ENCODE measurements at places on chromosomes 13 and 19.

- no peak for DNase-seq
Observed at GRCh38 chr13:88263808-88264207, 592.6 kb downstream of the SLITRK5 start.

DNA sequence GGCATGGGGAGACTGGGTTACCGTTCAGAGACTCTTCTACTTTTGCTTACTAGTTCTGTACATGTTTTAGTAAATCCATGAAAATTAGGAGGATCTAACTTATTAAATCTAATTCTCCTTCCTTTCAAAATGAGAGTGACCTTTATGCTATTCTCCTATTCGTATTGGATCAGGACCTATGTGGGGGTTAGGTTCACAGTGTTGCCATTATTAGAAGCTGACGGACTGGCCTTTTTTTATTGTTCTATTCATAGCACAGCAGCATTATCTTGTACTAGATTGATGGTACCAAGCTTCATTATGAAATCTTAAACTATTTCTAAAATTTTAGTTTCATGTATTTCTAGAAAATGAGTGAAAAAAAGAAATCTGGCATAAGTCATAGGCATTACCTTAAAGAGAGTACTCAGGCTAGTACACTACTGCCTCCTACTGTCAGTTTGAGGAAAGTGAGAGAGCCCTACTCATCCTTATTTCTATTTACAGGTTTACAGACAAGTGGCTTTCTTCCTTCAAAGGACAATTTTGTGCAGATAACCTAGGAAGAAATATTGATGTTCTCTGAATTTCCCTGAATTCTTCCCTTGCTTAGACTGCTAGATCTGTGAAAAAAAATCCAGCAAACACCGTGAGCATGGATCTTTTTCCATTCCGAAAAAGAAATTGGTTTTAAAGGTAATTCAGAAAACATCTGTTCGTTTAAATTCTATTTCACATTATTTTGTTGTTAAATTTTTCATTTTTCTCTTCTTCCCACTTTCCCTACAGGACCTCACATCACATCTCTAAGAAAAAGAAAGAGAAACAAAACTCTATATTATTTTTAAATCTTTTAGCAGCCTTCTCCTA lies 485.5 kb downstream of the DIAPH3 start:
- peak; percentile 22 for DNase-seq

GRCh38 chr19:15631817-15632216 lies 8.9 kb upstream of the CYP4F3 start:
- peak; percentile 43 for DNase-seq

DNA sequence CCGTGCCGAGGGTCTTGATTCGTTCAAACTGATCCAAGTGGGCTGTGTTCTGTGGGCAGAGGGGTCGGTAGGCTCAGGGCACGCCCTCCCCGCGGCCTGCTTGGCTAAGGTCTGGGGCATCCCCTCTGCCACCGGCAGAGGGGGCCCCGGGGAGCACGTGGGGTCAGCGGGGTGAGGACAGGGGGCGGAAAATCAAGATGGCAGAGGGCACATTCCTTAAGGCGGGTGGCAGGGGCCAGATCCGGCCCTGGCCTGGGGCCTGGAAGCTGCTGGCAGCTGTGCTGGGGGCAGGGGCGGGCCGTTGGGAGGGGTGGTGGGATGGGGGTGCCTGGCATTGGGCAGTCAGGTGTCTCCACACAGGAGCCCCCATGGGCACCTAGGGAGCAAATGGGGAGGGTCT lies 10.7 kb downstream of the PRKACA start:
- DNase-seq: no peak

DNA sequence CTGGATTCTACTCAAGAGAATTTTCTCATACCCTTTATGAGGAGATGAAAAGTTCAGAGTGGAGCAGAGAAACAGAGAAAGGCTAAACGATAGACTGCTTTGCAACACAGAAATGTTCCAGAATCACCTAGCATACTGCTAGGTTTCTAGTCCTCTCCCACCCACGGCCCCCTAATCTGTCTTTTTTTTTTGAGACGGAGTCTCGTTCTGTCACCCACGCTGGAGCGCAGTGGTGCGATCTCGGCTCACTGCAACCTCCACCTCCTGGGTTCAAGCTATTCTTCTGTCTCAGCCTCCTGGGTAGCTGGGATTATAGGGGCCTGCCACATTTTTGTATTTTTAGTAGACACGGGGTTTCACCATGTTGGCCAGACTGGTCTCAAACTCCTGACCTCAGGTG lies 4.8 kb downstream of the SUGP2 start:
- no peak for DNase-seq

GRCh38 chr13:33183431-33184111 lies 102.0 kb downstream of the STARD13 start:
- no peak for DNase-seq

DNA sequence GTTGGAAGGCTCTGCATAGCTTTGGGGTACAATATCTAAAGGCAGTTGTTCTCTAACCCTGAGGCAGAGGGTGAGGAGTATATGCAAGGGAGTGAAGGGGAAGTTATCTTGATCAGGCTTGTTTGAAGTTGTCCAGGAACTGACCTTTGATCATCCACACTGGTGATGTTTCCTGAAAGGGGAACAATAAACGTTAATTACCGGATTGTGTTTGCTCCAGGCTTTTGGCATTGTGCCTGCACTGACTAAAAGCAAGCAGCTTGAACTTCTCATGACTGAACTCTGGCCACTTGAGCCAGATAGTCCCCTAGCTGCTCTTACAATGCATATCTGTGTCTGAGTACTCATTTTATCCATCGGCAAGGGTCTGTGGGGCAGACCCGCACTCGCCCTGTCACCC lies 27.0 kb upstream of the ZNF726 start:
- no peak for DNase-seq

GRCh38 chr19:42397263-42398166 lies 7.4 kb upstream of the CNFN start:
- no peak for DNase-seq

DNA sequence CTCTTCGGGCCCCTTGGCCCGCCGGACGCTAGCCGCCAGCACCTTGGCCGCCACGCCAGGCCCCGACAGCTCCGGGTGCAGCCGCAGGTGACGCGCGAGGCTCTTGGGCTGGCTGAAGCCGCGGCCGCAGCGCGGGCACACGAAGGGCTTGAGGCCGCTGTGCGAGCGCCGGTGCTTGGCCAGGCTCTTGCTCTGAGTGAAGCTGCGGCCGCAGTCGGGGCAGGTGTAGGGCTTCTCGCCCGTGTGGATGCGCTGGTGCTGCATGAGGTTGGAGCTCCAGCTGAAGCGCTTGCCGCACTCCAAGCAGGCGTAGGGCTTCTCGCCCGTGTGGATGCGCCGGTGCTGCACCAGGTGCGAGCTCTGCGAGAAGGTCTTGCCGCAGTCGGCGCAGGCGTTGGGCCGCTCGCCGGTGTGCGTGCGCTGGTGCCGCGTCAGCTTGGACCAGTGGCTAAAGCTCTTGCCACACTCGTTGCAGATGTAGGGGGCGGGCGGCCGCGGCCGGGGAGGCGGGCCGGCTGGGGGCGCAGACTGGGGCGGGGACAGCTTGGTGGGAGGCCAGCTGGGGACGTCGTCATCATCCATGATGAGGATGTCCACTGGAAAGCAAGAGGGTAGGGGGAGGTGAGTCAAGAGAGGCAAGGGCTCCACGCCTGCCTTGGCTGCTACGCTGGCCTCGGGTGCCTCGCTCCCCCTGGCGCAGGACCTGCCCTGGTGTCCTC lies 32.4 kb downstream of the ZNF787 start:
- DNase-seq: no peak

DNA sequence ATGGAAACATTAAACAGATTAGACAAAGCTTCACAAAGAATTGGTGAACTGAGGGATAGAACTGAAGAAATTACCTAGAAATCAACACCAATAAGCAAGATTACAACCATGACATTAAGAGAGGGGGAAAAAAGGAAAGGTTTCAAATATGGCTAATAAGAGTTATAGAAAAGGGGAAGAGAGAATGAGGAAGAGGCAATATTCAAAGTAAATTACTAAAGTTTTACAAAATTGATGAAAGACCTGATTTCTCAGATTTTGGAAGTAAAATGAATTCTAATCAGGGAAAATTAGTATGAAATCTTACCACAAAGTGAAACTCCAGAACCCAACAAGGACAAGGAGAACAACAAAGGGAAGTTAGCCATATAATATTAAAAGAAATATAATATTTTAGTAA lies 187.4 kb downstream of the NBEA start:
- DNase-seq: no peak

DNA sequence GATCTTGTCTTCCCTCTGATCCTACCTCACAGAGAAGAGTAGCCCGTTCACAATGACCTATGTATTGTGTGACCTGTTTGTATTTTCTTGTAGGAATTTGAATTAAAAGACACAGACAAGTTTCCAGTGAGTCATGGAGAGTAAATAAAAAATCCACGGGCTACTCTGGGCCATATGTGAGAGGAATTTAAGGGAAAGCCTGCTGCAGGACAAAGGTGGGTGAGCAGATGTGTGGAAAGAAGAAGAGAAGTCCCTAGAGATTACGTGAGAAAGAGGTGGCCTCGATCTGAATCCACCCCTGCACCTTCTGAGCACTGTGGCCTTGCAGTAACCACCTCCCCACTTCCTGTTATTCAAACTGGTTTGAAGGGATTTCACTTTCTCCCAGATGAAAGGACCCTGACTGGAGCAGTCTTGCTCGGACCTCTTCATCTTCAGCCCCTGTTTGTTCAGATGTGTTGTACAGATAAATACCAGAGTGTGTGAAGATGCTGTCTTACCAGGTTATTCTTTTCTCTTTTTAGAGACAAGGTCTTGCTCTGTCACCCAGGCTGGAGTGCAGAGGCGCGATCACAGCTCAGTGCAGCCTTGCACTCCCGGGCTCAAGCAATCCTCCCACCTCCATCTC lies 205.4 kb downstream of the PDS5B start:
- peak; percentile 52 for DNase-seq

DNA sequence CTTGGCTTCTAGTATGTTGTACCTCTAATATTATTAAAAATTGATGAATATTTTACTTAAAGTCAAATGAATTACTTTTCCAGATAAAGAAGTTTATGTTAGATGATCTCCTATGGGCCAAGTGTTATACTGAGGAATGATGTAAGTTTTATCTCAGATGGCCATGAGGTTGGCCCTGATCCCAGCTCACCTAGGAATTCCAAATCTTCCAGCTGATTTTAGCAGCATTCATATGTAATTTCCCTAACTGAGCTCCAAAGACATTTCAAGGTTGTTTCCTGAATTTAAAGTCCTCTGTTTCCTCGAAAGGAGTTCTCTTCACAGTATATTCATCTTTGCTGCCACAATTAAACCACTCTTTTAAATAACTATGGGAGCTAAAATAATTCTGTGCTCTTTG lies 1670.4 kb upstream of the SPRY2 start:
- no peak for DNase-seq

DNA sequence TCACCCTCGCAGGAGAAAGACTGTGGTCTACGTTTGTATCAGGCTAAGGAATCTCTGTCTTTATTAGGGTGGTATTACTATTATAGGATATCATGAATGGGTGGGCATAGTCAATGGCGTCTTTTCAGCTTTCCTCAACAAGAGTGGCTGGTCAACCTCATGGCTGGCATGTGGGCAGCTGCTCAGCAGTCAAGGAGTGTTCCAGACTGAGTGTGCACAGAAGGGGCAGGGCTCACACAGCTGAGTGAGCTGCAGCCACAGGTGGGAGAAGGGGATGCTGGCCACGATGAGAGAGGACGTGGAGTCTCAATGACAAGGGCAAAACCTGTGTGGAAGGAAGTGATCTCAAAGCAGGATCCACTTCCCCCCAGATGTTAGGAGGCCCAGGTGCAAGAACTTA lies 54.7 kb downstream of the SLC7A1 start:
- DNase-seq: peak; percentile 15

DNA sequence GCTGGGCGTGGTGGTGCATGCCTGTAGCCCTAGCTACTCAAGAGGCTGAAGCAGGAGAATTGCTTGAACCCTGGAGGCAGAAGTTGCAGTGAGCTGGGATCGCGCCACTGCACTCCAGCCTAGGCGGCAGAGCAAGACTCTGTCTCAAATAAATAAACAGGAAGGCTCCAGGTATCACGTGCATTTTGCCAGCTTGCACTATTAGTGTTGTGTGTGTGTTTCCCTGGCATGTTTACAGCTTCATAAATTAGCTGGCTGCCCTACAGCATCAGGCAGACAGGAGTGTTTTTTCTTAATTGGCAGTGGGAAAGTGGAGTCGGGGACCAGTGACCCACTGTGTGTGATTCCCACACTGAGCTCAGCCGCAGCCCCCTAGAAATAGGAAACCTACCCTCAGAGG lies 32.6 kb downstream of the SHISA2 start:
- no peak for DNase-seq

DNA sequence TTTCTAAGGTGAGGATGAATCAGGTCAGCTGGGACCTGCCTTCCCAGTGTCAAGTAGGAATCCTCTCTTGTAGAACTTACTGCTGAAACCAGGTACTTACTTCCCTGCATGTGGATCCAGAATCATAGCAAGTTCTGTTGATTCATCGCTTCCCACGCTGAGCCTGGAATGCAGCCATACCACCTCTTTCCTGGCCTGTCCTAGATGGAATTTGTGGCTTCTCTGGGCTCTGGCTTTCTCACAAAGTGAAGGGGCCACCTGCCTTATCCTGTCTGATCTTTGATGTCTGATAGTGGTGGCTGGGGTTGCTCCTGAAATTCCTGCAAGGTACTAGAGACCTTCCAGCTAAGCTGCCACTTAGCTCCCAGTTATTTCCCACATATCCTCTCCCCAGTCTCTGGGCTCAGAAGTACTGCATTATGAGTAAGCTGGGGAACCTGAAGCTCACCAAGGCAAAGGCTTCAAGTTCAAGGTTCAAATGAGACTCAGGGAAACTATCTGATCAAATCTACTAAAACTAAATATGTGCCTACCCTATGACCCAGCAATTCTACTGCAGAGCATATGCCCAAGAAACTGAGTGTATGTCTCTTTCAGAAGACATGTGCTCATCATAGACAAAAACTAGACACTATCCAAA lies 103.5 kb downstream of the SUCLA2 start:
- no peak for DNase-seq

DNA sequence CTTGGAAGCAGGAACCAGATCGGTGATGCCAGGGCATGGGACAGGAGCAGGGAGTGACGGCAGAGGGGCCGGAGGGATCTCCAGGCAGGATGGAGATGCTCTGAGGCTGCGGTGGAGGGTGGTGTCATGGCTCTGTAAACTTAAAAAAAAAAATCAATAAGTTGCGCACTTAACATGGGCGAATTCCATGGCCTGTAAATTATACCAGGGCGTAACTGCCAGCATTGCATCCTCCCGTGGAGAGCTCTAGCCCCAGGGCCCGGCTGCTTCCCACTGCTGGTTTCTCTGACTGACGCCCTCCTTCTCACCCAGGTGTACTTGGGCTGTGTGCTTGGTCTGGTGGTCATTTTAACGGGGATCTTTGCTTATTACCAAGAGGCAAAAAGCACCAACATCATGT lies 8.7 kb downstream of the ATP12A start:
- DNase-seq: no peak

- DNase-seq: peak; percentile 44
Observed at GRCh38 chr19:10510301-10510802, 6.9 kb downstream of the S1PR5 start.

All from OCI-LY7 (cell line).